ENCODE measurements at places on chromosomes 11 and 22.

DNA sequence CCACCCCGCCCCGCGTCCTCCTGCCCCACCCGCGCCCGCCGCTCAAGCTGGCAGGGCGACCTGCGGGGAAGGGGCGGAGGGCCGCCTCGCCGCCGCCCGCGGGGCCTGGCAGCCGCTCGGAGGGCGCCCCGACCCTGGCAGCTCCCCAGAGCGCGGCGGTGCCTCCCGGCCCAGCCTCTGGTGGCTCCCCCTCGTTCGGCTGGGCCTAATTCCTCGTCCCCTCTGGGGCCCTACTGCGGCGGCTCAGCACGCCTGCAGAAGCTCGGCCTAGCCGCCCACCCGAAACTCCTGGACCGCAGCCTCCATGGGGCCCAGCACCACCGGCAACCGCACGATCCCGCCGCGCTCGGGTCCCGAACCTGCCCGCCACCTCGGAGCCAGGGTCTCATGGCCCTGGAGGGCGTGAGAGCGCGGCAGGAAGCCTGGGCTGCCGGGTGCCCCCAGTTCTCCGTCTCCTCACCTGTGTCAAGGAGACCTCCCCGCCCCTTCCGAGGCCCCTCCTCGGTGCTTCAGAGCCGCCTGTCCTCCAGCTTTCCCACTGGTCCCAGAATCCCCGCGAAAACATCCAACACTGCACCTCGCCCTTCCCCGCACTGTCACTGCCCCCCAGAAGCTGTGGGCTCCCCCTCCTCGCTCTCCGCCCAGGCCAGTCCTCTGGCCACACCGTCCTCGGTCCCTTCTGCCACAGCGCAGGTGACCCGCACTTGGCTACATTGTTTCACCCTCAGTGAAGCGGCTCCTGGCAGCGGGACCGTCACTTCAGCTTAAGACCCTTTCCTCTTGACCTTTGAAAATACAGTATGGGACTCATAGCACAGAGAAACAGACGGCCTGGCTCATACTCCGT lies 613 bp upstream of the GSC2 start:
- no peak for DNase-seq

- DNase-seq = no peak
These were observed 15.4 kb upstream of the PEX26 start for GRCh38 chr22:18062421-18062820.

GRCh38 chr22:49950396-49950994 lies 10.1 kb upstream of the PIM3 start:
- DNase-seq = no peak

DNA sequence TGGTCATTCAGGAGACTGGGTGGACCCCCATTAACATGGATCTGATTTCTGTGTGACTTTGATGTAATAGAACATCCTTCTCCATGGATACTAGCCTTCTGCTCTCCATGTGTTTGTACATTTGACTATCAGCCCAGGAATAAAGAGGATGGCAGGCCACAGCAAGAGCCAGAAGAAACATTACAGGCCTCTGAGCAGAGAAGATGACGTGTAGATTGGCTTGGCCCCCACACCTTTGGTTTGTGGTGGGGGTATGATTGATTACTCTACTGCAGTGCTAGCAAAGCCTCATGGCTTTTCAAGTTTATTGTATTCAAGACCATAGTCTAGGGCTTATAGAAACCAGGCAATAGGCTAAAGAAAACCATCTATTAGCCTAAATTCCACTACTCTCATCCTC lies 77.0 kb downstream of the GRAMD1B start:
- DNase-seq = no peak

DNA sequence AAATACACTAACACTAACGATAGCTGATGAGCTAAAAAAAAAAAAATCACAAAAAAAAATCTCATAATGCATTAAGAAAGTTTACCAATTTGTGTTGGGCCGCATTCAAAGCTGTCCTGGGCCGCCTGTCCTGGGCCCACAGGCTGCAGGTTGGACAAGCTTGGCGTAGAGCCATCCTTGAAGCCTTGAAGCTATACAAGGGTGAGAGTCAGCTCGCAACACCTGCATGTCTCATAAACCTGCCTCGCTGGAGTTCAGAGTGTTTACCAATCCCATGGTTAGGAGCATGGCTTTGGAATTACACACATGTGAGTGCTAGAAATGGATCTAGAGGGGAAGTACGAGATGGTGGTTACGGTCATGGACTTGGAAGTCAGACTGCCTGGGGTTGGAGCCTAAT lies 453.7 kb downstream of the INSC start:
- DNase-seq = no peak

DNA sequence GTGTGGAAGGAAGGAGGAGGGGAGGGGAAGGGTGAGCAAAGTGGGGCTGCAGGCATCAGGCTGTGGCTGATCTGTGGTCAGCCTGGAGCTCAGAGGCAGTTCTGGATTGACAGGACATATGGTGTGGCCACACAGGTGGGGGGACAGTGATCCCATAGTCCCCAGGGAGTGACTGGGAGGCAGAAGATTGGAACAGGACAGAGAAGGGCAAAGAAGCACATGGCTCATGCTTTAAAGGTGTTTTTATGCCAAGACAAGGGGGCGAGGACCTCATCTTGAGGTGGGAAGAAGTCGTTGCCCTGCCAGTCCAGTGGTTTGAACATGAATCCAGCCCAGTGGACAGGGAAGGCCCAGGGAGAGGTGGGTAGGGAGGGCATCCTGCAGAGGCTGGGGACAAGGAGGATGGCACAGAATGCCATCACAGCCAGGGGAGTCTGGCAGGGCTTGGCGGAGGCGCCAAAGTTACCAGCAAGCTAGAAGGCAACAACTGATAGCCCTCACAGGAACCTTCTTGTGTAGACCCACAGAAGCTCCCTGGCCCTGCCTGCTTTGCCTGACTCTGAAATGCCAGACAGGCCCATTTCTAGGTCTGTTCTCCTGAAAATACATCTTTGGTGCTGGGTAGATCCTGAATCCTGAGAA lies 3.1 kb downstream of the BET1L start:
- DNase-seq = no peak

GRCh38 chr22:22952531-22953280 lies 65.1 kb downstream of the IGLL5 start:
- DNase-seq = no peak

DNA sequence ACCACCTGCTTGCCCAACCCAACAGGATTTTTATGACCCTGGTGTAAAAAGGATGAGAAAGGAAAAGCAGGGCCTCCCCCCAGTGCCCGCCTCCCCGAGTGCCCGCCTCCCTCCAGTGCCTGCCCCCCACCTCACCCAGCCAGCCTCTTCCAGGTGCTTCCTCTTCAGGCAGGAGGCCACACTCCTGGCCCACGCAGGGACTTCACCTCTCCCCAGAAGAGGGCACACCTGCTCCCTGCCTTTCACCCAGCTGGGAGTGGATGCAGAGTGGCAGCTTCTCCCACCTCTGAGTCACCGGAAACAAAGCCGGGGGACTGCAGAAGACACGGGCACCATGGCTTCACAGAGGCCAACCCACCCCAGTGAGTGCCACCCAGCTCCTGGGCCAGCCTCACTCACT lies 16.1 kb downstream of the CPT1A start:
- peak; percentile 59 for DNase-seq

GRCh38 chr22:50454556-50455075 lies 20.2 kb downstream of the SBF1 start:
- DNase-seq = no peak

DNA sequence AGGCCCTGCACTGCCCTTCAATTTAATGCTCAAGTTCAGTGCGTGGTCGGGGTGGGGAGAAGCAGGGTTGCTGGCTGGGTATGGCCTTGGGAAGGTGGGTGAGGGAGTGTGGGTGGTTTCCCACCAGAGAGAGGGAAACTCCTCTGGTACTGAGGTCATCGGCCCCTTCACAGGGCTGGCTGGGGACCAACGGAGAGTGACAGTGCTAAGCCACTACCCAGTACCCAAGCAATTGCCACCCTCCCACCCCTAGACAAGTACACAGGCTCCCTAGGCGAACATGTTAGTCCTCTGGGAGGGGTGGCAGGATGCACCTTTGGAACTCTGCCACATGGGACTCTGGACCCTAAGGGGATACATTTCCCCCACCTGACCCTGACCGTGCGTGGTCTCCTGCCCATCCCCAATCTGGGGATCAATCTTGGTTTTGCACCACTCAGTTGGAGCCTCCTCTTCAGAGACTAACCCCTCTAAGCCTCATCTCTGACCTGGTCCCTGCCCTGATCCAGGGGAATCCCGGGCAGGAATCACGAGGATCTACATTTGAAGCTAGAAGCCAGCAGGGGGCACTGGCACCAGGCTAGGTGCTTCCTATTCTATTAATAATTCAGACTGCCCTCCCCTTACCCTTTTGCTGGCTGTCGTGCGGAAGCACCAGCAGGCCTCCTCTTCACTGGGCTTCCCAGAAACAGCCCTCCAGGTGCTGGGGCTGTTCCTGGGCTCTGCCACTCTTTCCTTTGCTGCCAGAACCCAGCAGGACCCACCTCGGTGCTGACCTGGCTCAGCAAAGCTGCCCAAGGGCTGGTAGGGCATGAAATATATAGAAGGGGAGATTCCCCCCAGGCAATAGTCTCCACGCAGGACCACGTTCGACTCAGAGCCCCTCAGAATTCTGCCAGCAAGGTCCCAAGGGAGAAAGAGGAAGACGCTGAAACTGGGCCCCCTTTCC lies 377.7 kb downstream of the TENM4 start:
- peak; percentile 65 for DNase-seq

- no peak for DNase-seq
These were observed 113.8 kb upstream of the CD82 start for GRCh38 chr11:44451706-44452105.

DNA sequence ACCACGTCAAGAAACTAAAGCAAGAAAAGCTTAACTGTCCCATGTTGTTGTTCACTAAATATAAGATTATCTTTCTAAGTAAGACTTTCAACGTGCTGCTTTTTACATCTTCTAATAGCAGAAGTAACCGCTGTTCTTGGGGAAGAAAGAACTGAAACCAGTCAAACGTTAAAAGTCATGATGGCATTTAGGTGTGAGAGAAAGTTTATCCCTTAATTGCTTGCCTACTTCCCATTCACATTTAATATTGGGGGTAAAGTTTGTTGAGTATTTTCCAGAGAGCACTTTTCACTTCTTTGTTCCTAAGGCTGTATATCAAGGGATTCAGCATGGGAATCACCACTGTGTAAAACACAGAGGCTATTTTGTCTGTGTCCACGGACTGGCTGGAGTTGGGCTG lies 970 bp downstream of the OR5B21 start:
- DNase-seq = no peak
